Stimulated activated CD8-positive, alpha-beta memory T cell treated with anti-CD3 and anti-CD28 coated beads, Interleukin-15, amount 100 ng/mL, for 48 hours (primary cell): ENCODE measurements at places on chromosomes 11 and 22.

DNA sequence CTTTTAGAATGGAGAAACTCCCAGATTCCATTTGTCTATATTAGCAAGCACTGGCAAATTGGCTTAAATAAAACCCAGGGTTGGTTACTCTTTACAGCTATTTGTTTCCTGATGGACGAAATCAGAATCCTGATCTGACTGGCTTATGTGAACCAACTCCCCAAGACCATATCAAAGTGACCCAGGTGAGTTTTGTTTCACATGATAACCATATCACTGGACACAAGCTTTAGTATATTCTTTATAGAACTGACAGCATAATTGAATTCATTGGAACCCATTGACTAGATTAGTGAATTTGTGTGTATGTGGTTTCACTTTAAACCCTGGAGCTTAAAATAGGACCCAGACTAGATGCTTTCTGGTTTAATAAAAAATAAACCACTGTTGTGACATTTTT, 39.3 kb downstream of the MCAM start:
- DNase-seq = no peak

GRCh38 chr22:20946080-20946986, 20.7 kb upstream of the AIFM3 start:
- DNase-seq = no peak

GRCh38 chr11:130772266-130773227, 143.7 kb downstream of the SNX19 start:
- DNase-seq = no peak

DNA sequence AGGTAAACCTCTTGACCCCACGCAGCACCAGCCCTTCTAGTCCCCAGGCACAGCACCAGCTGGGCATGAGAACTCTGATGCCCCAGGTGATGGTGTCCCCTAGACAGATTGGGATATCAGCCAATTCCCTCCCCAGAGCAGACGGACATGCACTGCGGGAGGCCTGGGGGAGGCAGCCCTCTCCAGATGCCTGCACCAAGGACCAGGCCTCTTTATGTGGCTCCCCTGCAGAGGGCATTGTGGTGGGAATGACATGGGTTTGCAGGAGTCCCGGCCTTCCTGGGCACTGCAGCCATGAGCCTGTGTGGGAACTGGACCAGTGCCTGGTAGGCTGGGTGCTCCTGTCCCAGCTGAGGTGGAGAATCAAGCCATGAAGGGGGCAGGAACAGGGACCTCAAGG, 25.9 kb downstream of the PPM1F start:
- DNase-seq = no peak

- DNase-seq = no peak
Observed at GRCh38 chr22:29291215-29291614, 15.2 kb upstream of the GAS2L1 start.

DNA sequence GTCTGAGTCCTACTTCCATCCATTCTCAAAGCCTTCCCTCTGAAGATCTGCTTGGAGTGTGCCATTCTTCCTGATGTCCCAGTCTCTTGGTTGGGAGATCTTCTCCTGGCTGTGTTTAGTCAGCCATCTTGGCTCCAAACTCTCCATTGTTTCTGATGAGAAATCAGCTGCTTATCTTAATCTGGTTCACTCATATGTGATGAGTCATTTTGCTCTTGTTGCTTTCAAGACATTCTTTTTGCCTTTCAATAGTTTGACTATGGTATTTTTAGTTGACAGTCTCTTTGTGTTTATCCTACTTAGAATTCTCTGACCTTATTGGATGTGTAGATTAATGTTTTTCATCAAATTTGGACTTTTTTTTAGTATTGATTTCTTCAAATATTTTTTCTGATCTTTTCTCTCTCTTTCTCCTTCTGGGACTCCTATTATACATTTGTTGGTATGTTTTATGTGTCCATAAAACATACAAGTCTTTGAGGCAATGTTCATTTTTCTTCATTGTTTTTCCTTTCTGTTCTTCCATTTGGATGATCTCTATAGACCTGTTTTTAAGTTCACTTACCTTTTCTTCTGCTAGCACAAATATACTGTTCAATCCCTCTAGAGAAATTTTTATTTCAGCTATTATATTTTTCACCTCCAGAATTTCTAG, 77.2 kb upstream of the CLPB start:
- no peak for DNase-seq

DNA sequence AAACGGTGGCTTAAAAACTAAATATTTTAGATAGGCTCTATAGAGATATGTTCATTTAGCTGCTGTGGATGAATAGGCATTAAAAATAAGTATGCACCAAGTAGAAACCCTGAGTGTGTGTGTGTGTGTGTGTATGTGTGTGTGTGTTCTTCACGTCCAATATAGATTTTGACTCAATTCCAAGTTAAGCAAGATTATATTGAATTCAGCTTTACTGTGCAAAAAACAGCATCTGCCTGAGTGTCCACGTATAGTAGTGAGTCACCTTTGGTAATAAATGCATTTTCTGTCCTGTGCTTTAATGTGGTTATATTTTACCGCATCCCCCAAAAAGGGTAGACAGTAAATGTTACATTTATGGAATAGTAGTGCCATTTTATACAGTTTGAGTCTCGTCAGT, 71.2 kb downstream of the PDHX start:
- DNase-seq = no peak

DNA sequence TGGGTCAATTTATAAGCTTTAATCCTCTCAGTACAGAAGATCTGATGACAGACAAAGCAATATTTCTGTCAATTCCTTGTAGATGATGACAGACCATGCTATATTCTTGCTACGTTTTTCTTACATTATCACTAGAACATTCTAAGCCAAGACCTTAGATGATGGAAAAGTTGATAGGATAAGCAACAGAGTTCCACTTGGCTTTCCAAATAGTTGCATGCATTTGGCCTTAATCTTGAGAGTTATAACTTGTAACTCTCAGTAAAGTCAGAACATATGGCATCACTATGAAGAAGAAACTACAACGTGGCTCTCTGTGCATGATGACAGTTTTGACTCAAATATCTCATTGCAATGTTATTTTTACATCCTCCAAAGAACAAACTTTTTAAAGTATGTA, 544.3 kb upstream of the LRRC4C start:
- DNase-seq = no peak

DNA sequence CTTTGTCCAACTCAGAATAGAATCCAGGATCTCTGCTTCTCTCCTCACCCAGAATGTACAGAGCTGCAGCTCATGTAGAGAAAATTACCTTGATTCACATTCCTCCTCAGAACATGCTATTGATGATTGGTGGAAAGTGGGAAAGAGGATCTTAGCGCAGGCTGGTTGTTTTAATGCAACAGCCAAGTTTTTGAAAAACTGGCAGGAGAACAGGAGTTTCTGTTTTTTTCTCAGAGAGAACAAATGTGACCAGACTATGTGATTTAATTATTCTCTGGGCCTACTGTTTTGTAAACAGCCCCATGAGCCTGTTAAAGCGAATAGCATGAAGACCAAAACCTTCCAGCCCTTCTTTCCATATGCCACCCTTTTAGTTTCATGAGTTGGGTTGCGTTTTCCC, 19.1 kb upstream of the IL18BP start:
- DNase-seq = no peak

DNA sequence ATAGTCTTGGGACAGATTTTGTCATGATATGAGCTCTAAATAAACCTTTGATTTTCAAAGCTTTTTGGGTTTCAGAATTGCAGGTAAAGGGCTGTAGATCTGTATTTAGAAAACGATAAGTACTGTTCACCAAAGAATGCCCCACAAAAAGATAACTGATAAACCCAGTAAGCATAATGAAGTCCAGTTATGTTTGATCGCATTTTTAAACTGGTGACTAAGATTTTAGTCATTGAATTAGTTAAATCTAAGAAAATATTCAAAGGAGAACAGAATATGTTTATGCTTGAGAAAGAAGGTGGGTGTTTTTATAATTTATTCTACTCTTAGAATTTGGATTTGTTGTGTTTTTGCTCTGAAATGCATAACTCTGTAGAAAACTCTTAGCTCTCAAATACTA, 11.6 kb downstream of the DEPDC7 start:
- no peak for DNase-seq

GRCh38 chr11:58914821-58915543, 24.3 kb upstream of the GLYATL1 start:
- DNase-seq = no peak

- no peak for DNase-seq
Observed at GRCh38 chr11:60477035-60477445, 15.5 kb upstream of the MS4A12 start.

DNA sequence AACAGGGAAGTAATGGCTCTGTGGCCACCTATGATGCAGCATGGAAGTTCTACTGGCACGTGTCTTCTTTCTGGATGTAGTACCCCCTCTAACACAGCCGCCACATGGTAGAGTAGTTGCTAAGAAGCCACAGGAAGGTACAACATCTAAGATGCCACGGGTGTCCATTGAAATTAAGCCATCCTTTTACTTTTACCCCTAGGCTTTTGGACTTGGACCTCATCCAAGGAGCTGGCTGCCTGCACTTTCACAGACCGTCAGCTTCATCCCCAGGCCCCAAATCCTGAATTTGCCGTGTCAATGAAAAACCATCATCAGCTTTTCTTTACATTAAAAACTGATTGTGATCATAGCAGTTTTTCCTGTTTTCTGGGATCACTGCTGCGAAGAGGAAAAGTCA, 102.4 kb downstream of the RPL27A start:
- DNase-seq = no peak

DNA sequence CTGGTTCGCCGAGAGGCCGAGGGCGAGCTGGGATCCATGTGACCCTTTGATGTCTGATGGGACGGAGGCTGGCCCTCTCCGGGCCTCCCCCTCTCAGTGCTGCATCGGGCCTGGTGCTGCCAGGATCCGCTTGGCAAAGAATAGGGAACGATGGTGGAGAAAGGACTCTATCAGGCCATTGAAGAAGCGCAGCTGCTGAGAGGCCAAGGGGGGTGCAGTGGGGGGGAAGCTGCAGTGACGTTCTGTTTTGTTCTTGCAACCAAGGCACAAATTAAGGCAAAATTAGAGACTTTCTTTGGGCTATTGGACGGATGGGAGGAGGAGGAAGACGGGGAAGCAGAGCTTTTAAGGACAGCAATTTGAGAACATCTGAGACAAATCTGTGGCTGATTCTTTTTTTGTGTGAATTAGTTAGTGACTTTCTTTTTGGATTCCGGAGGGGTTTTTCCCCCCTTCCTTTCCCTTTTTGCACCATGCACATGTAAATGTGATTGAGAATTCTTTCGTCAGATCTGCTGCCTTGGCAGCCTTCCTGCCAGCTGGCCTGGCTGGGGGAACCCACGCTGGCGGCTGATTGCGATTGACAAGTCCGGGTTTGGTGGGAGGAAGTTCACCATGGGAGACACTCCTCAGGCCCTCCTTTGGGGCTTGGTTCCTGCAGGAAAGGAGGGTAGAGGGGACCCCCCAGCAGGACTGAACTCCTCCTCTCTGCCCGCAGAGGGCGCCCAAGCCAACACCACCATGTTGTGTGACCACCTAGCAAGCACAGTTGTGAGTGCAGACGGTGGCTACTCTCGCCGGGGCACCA, 214.6 kb downstream of the NTM start:
- DNase-seq = no peak
